Uterine smooth muscle cell (primary cell): ENCODE measurements at places on chromosomes 13 and 19. TPM values are rescaled to one million over a fixed set of nuclear protein-coding genes. Genes with fewer than 3 reads are reported as not detected.

Gene PTOV1
- total RNA-seq: 44.5 and 60.0 TPM in 2 replicates

Gene DZIP1
- 42.2 and 55.2 TPM in 2 replicates for total RNA-seq

Gene ENOX1
- 4.2 and 7.4 TPM in 2 replicates for total RNA-seq

Gene ZNF699
- total RNA-seq: 15.7 and 17.4 TPM in 2 replicates

Gene ZNF708
- 4.6 and 6.7 TPM in 2 replicates for total RNA-seq

Gene ACP5
- total RNA-seq: 2.7 and 9.9 TPM in 2 replicates

Gene INSL3
- total RNA-seq: not detected in 2 replicates

Gene DACT3
- 6.2 and 8.0 TPM in 2 replicates for total RNA-seq

Gene CABP5
- not detected in 2 replicates for total RNA-seq

Gene RXFP2
- total RNA-seq: not detected in 2 replicates

Gene DACH1
- 0.37 and 1.00 TPM in 2 replicates for total RNA-seq

Gene SMIM24
- total RNA-seq: not detected in 2 replicates

Gene RASIP1
- total RNA-seq: 0.44 and 0.87 TPM in 2 replicates

Gene USHBP1
- under 0.01 TPM in 1 of 2 replicates, not detected in the other for total RNA-seq

Gene DNAAF3
- 0.33 and 0.75 TPM in 2 replicates for total RNA-seq

Gene RGS9BP
- total RNA-seq: 0.22 and 0.50 TPM in 2 replicates

Gene VASP
- total RNA-seq: 79.4 and 119 TPM in 2 replicates

Gene NMRK2
- total RNA-seq: not detected in 2 replicates

Gene ZNF471
- 2.3 and 4.4 TPM in 2 replicates for total RNA-seq

Gene TEX29
- total RNA-seq: not detected in 2 replicates

Gene BRSK1
- total RNA-seq: 7.0 and 9.2 TPM in 2 replicates

Gene TIMM44
- 53.8 and 67.4 TPM in 2 replicates for total RNA-seq

Gene C19orf18
- total RNA-seq: not detected in 2 replicates

Gene TDRD12
- total RNA-seq: 0.11 and 0.37 TPM in 2 replicates

Gene HSD11B1L
- total RNA-seq: 4.2 and 10.6 TPM in 2 replicates

Gene DLL3
- total RNA-seq: 0.12 and 0.55 TPM in 2 replicates

Gene SHISA7
- not detected in 2 replicates for total RNA-seq

Gene ATP8B3
- 1.9 and 2.7 TPM in 2 replicates for total RNA-seq

Gene HSPB6
- total RNA-seq: 49.6 and 161 TPM in 2 replicates

Gene TMEM259
- total RNA-seq: 66.4 and 71.5 TPM in 2 replicates

Gene PLEKHJ1
- 61.1 and 68.4 TPM in 2 replicates for total RNA-seq

Gene ZNF700
- total RNA-seq: 11.3 and 11.5 TPM in 2 replicates

Gene ALKBH6
- total RNA-seq: 15.9 and 20.0 TPM in 2 replicates

Gene MRPL57
- 21.7 and 23.5 TPM in 2 replicates for total RNA-seq

Gene ZNF577
- 4.0 and 7.2 TPM in 2 replicates for total RNA-seq

Gene CACTIN
- 29.1 and 34.2 TPM in 2 replicates for total RNA-seq

Gene NCLN
- 67.2 and 85.1 TPM in 2 replicates for total RNA-seq

Gene RAB3D
- total RNA-seq: 5.5 and 6.4 TPM in 2 replicates

Gene MUC16
- total RNA-seq: under 0.01 TPM in 2 replicates

Gene ZNF433
- total RNA-seq: 6.5 and 7.6 TPM in 2 replicates

Gene KLK3
- total RNA-seq: not detected in 2 replicates

Gene TMEM143
- total RNA-seq: 3.1 and 4.1 TPM in 2 replicates

Gene DPF1
- 0.50 and 2.8 TPM in 2 replicates for total RNA-seq

Gene SERTM1
- total RNA-seq: under 0.01 TPM in 1 of 2 replicates, not detected in the other

Gene ADM5
- total RNA-seq: 0.66 and 0.87 TPM in 2 replicates

Gene KCNK6
- total RNA-seq: 1.5 and 5.2 TPM in 2 replicates

Gene PLA2G4C
- 3.2 and 4.6 TPM in 2 replicates for total RNA-seq

Gene C5AR2
- under 0.01 TPM in 1 of 2 replicates, not detected in the other for total RNA-seq

Gene ZNF738
- 5.6 and 6.1 TPM in 2 replicates for total RNA-seq

Gene ZNF550
- total RNA-seq: 9.0 and 11.0 TPM in 2 replicates

Gene ANGPTL8
- not detected in 2 replicates for total RNA-seq

Gene WDR87
- not detected in 2 replicates for total RNA-seq

Gene PSG11
- 0.11 TPM in 1 of 2 replicates, not detected in the other for total RNA-seq
